Activated CD8-positive, alpha-beta memory T cell treated with anti-CD3 and anti-CD28 coated beads, Interleukin-2, amount 10 ng/mL, durations not matched to agents 7 days and 5 days (primary cell): ENCODE measurements at places on chromosomes 16 and 17. TPM values are rescaled to one million over a fixed set of nuclear protein-coding genes. Genes with fewer than 3 reads are reported as not detected.

Gene KRT37
- not detected for total RNA-seq

Gene ADAD2
- not detected for total RNA-seq

Gene NPB
- total RNA-seq: 0.23 TPM

Gene DPEP3
- total RNA-seq: not detected

Gene ASB16
- 0.26 TPM for total RNA-seq

Gene FOXN1
- not detected for total RNA-seq

Gene TUBB3
- 3.6 TPM for total RNA-seq

Gene PERCC1
- 0.33 TPM for total RNA-seq

Gene TVP23A
- total RNA-seq: not detected

Gene ACSM3
- 10.1 TPM for total RNA-seq

Gene C17orf58
- total RNA-seq: 10.7 TPM

Gene ARL5C
- total RNA-seq: 0.35 TPM

Gene TUBG2
- 13.5 TPM for total RNA-seq

Gene AGRP
- total RNA-seq: not detected

Gene SLFN14
- total RNA-seq: not detected

Gene TMIGD1
- total RNA-seq: not detected

Gene PLXDC1
- 9.0 TPM for total RNA-seq

Gene ACTG1
- total RNA-seq: 3,566 TPM

Gene NPIPA3
- total RNA-seq: 0.50 TPM

Gene CCT6B
- total RNA-seq: 2.4 TPM

Gene MLST8
- 38.9 TPM for total RNA-seq

Gene KREMEN2
- total RNA-seq: 0.40 TPM

Gene OTOP3
- total RNA-seq: not detected

Gene CD19
- total RNA-seq: not detected

Gene SLC47A1
- total RNA-seq: not detected

Gene SDK2
- 0.09 TPM for total RNA-seq

Gene GRAPL
- 7.5 TPM for total RNA-seq

Gene EXOSC6
- 33.5 TPM for total RNA-seq

Gene TMEM208
- total RNA-seq: 39.7 TPM

Gene HOXB8
- total RNA-seq: 0.38 TPM
